ENCODE measurements at places on chromosomes 2 and 18.

- DNase-seq, result no peak
Measured at GRCh38 chr2:114651933-114652332, 209.5 kb downstream of the DPP10 start.

GRCh38 chr18:46731316-46731715 is 25.5 kb downstream of the ST8SIA5 start:
- no peak for DNase-seq

DNA sequence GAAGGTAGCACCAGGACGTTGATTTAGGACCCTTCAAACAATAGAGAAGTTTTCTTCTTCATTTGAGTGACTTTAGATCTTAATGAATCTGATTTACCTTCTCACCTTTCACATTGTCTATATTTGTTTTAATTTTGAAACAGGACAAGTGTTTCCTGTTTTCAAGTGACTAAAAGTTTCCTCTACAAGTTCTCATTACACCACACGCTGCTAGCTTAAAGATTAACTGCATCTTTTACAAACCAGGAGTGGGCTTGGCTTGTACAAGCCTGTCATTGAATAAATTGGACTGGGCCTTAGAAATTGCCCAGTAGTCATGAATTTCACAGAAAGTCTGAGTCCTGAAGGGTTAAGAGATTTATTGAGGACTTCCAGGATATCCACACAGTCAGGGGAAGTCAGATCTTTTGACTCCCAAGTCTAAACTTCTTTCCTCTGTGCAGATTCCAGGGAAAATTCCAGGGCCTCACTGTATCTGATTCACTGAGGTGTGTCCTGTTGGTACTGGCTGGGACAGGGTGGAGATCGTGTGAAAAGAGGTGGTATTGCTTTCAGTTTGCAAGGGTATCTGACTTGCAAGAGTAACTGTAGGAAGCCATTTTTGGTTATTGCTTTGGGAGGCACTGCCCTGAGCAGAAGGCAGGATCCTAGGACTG is 3.4 kb downstream of the SGPP2 start:
- no peak for DNase-seq

DNA sequence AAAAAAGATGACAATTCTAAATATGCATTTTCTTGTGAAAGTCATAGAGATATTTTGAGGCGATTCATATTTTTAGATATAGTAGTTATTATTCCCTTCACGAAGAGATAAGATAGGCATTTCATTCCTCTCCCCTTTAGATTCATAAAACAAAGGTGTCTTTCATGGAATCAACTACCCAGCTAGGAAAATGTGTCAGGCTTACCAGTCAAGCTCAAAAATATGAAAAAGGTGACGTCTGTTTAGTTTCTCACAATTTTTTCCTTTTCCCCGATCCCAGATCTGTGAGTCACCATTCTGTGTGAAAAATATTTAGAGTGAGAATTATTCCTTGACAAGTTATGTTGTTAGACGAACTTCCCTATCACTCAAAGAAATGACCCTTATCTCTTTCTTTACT is 95.4 kb upstream of the FN1 start:
- DNase-seq, result no peak

DNA sequence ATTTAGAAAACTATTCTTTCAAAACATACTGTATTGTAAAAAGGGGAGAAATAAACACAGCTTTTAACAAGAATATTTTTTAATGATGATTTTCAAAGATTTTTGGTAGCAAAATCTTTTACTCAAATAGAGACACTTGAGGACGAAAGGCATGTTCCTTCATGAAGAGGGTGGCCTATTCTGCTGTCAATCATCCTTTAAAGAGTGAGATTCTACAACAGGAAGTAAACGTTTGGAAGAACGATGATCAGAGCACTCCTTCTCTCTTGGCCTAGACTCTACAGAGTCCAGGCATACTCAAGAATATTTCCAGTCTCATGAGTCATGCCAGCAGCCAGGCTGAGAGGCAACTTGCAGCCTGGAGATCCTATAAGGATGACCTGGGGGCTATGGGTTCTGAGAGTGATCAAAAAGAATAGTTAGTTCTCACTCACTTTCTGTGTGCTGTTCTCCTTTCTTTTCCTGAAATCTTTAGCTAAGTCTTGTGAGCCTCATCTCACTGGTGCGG is 62.4 kb upstream of the TCF4 start:
- DNase-seq, result no peak

GRCh38 chr2:43303889-43304288 is 77.5 kb upstream of the ZFP36L2 start:
- DNase-seq, result no peak

DNA sequence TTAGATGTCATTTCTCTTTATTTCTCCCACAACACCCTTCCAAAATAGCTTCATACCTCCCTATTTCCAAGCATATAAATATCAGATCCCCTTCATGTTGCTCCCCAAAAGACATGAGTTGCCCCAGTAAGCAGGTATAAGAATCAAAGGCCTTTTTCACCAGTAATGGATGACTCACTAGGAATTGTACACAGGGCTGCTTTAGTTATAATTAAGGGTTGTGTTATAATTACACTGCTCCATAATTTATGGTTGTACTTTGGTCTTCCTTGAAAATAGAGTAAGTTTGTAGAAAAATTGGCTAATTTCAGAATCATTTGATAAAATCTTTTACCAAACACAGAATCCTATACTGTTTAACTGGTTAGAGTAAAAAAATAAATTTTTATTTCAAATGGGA is 8.8 kb upstream of the AQP4 start:
- no peak for DNase-seq

- DNase-seq, result no peak
Measured at GRCh38 chr2:135882415-135882814, 6.2 kb upstream of the MCM6 start.
